ENCODE measurements at places on chromosomes 1 and 21.

DNA sequence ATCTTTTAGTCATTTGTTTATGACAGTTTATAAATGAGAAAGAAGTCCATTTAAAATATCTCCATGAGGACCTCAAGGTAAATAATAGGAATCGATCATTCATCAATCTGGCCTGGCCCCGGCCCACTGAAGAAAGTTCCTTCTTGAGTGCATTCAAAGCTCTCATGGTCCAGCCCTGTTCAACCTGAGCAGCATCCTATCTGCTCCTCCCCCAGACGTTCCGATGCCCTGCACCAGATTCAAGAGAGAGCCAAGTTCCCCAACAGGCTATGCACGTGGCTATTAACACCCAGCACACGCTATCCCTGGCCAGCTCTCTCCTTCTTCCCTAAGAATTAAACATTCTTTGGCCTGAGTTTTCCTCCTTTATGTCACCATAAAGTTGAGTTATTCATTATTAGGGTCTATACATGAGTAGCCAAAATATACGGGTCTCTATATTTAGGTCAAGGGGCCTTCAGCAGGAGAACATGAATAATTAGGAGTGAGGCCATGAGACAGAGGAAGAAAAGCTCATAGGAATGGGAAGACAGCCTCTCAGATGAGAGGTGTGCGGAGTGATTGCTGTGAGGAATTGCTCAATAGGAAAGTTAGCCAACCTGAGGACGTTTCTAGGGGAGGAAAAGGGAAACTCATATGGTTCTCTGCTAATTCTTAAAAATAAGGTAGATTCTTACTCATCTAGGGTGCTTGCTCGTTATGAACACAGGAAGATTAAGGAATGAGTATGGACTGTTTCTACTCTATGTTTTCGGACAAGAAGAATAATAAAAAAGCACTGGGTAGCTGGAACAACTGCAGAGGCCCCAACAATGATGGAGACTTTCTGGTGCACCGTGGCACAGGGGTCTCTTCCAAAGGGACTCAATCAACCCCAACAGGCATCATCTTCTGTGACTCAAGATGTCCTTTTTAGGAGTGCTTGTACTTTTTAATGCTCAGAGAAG, 23.6 kb downstream of the RUNX1 start:
- no peak for DNase-seq

DNA sequence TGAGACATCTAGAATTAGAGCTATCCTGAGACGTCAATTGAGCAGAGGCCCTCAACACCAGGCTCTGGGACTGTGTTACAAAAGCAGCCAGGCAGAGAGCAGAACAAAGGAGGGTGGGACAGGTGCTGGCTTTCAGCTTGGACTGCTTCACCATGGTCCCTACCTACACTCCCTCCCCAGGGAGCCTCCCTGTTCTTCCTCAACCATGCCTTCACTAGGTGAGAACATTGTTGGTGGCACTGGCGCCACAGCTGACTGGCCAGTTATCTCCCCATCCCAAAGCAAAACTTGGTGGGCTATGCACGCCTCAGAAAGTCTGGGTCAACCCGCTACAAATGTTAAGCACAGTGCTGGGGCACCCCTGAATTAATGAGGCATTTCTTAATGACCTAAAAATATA, 87.8 kb downstream of the NMNAT2 start:
- no peak for DNase-seq

DNA sequence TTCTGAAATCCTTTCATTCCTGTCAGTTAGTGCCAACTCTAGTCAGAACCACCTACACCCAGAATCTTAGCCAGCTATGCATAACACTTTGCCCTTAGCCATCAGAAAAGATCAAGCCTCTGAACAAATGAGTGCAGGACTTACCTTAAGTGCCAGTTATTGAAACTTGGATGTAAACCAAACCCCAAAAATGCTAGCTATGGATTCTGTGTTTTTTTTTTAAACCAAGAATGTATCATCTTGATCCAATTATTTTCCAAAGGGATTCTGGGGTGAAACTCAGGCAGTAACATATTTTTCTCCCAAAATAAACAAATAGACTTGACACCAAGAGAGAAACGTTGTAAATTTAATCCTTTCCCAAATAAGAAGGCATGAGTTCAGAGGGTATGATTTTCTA, 538.6 kb upstream of the ADAMTS5 start:
- no peak for DNase-seq

DNA sequence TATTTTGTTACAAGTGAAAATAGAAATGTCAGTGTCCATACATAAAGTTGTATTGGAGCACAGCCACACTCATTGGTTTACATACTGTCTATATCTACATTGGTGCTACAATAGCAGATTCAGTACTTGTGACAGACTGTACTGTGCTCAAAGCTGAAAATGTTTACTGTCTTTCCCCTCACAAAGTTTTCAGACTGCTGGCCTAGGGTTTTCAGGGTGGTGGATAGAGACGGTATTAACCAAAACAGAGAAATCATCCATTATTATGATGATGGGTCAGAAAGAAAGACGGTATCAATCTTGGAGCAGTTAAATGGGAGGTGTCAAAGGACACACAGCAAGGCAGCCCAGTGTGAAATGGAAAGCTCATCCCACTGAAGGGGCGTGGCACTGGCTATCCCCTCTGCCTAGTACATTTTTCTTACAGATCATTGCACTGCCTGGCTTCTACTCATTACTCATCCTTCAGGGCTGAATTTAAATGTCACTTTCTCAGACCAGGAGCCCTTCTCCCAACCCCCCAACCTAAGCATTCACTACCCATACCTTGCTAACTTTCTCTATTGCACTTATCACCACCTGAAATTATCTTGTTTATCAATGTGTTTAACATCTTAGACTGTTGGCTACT, 10.2 kb downstream of the JAK1 start:
- no peak for DNase-seq

GRCh38 chr1:19438516-19439195, 46.7 kb downstream of the CAPZB start:
- no peak for DNase-seq

DNA sequence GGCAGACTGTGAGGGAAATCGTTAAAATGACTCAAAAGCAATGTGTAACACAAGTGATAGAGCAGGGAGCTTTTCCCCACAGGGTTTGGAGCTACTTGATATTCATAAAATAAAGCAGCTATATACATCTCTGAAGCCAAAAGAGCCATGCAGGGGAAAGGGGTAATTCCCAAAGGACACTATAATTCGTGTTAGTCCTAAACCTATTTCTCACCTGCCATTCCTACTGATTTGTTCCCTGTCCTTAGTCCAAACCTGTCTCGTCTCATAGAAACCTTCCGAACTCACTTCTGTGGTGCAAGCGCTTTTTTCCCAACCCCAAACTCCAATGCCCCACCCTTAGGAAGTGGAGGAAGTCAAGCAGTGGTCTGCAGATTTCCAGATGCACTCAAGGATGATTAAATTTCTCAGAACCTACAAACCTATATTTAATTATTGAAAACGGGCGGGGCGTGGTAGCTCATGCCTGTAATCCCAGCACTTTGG, 946 bp upstream of the HNRNPR start:
- no peak for DNase-seq

DNA sequence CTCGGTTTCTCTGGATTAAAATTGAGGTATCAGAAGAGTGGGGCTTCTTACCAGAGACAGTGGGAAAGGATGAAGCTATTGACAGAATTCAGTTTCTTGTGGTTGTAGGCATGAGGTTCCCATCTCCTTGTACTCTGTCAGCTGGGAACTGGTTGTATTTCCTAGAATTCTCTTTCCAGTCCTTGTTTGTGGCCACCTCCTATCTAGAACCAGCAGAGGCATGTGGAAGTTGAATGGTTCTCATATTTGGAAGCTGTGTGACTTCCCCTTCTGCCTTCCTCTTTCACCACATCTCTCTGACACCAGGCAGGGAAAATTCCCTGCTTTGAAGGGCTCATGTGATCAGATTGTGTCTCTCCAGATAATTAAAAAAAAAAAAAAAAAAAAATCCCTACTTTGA, 457.7 kb upstream of the ADAMTS5 start:
- DNase-seq = no peak

DNA sequence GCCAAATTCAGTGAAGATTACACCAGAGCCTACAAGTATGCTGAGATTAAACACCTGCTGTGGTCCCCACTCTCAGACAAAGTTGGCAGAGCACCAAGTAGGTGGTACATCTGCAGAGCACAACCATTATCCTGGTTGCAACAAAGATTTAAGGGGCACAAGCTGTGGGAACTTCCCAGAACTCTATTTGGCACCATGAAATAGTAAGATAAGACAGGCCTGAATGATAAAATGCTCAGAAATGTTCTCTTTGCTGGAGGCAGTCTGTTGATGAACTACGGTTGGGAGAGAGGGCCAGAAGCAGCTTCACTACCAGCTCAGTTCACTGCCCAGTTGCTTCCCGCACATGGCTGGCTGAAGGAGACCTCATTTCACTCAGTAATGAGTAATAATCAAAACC, 19.9 kb downstream of the RPL5 start:
- no peak for DNase-seq

DNA sequence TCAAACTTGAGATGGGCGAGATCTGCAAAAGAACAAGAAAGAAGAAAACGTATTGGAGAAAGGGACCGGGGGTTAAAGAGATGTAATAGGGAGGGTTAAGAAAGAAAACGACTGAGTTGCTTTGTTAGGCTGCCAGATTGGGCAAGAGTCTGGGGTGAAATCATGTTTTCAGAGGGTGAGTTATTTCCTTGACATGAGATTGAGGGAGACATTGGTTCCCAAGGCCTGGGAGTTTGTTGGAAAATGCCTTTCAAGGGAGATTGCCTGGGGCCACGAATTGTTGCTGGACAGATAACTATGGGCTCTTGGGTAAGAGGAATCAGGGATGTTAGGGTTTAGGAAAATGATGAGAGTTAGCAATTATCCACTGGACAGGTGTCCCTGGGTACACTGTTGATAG, 776 bp upstream of the CADM3 start:
- DNase-seq = no peak

DNA sequence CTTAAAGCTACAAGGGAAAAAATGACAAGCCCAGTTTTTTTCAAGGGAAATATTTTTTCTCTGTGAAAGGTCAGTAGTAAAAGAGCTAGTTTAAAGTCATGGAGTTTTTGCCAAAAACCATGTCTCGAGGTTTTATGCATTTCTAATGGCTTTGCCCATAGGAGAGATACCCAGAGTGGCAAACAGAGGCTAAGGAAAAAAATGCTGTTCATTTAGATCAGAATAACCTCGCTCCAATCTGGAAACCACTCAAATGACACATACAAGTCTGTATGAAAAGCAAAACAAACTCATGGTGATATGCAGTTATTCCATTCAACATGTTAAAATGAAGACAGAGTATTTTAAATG, 36.9 kb upstream of the EDEM3 start:
- no peak for DNase-seq

- no peak for DNase-seq
These were observed 431 bp downstream of the RAB42 start for GRCh38 chr1:28592321-28593071.

DNA sequence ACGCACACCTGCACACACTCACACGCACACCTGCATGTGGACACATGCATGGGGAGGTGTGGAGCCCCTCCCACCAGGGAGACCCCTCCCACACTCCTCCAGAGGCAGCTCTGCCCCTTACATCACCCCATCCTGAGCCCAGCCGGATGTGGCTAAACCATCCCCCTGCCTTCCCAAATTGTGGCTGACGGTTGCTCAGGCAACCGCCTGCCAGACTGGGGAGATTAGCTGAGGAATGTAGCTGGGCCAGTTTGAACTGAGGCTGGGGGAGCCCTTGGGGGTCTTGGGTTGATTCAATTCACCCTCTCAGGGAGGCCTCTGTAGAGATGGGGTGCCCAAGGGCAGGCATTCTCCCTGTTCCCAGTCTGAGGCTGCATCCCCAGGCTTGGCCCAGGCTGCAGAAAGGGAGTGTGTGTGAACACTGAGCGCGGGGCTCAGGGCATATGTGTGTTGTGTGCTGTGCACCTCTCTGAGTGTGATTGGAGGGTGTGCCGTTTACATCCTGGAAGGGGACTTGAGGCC, 12.9 kb downstream of the PTPRU start:
- no peak for DNase-seq

DNA sequence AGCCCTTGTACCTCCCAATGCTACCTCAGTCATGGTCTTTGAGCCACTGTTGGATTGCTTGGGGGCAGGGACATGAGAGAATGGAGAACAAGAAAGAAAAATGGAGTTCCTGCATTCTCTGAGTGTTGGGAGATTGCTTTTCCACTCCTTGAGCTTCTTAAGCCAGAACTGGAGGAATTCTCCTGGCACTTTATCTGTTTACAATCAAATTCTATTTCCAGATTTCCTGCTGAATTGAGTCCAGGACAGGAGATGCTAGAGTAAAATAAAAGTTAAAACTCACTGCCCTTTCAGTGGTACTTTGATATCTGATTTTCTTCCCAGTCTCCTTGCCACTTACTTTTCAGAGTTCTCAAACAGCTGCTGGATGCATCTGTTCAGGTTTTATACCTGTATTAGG, 24.4 kb upstream of the DEPDC1 start:
- no peak for DNase-seq

DNA sequence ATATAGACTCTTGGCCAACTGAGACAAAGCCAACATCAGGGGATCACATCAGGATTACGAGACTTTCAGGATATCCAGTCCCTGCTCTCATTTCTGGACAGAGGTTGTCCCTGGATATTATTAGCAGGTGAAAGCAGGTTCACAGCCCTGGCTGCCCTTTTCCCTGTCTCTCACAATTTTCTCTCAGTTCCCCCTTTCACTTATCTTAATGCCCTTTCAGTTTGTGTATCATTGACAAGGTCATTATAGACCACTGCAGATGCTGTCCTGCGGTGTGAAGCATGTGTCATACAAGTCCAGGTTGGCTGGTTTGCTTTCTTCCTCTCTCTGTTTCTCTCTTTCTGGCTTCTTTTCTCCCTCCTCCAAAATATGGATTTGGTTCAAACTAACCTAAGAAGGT, 2.1 kb upstream of the KLHDC9 start:
- DNase-seq = no peak

DNA sequence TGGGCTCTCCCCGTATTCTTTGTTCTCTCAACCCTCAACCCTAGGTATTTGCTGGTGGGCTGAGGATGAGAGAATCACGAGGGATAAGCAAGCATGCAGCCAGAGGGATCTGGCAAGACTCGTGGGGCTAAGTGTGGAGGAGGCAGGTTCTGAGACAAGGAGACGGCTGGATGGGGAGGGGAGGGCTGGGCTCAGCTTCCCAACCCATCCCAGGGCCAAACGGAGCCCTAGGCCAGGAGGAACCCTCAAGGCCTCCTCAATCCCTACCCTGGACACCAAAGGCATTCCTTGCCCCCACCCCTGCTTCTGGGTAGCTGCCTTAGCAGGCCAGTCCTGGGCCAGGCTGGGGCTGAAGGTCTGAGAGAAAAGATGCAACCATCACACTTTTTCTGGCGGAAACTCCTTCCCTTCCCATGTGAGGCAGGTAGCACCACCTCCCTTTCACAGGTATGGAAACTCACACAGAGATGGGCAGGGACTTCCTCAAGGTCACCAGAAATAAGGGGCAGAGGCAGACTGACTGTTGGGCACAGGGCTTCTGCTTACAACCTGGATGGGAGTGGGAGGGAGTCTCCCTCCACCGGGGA, 6.2 kb downstream of the MEF2D start:
- DNase-seq = no peak

DNA sequence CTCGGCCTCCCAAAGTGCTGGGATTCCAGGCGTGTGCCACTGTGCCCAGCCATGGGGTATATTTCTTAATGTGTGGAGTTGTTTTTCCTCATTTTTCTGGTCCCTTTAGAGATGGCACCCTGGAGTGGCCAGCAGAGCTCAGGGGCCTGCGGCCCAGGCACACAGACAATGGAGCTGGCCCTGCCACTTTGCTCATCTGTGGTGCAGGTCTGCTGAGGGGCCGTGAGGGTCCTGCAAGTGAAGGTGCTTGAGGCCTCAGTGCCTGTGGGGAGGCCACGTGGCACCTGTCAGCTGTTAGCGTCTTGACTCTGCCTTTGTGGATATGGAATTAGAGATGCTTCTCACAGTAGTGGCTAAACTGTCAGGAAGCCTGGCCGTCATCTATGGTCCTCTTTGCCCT, 7.5 kb downstream of the COL18A1 start:
- DNase-seq = no peak
